ENCODE measurements at places on chromosomes 4 and X.

GRCh38 chr4:123747016-123747415 is 350.4 kb downstream of the SPRY1 start:
- no peak for DNase-seq

DNA sequence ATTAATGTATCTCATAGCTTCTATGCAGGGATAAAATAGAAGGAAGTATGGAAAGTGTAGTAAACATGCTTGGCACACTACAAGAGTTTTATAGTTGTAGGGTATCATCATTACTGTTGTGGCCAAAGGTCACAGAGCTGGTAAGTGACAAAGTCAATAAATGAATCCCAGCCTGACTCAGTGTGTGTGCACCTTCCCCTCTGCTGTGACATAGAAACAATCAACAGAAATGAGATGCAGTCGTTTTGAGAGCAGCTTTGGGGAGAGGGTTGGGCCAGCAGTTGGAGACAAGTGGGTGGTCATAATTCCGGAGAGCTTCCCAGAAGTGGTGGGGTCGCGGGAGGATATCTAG is 82.4 kb upstream of the RBPJ start:
- DNase-seq: no peak

DNA sequence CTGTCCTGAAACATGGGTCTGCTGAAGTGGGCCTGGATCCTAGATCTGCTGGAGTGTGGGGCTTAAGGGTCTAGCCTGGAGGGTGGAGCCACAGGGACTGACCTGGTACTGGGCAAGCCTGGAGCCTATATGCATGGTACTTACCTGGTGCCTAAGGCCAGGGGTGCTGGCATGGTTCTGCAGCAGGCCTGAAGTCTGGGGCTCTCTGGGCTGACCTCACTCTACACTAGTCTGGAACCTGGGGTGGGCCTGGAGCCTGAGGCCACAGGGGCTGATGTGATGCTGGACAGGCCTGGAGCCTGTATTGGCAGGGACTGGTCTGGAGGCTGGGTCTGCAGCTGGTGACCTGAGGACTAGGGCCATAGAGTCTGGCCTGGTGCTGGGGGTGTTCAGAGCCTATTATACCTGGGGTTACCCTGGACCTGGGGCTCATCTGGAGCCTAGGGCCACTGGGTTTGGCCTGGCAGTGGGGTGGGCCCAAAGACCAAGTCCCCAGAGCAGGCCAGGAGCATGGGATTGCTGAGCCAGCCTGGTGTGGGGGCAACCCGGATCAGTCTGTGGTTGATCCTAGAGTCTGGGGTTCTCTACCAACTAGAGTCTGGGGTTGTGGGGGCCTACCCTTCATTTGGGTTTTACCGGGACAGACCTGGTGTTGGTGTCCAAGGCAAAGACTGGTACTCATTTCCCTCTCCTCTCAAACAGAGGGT is 179.6 kb downstream of the SLC4A4 start:
- no peak for DNase-seq

GRCh38 chr4:21092531-21092930 is 392.3 kb downstream of the PACRGL start:
- DNase-seq: no peak

GRCh38 chr4:20624793-20625374 is 75.4 kb upstream of the PACRGL start:
- no peak for DNase-seq

Measured in cerebellar nuclear complex (tissue), 1 donor.